ENCODE measurements at places on chromosomes 1 and 21.

- DNase-seq = no peak
These were observed 246.9 kb upstream of the ST6GALNAC5 start for GRCh38 chr1:76620371-76620770.

- no peak for DNase-seq
These were observed 511.3 kb downstream of the NPHP4 start for GRCh38 chr1:5480906-5481305.

GRCh38 chr1:26582053-26582835, 52.7 kb downstream of the RPS6KA1 start:
- DNase-seq = no peak

GRCh38 chr1:203990118-203990517, 82.8 kb upstream of the SOX13 start:
- DNase-seq = peak; percentile 31

- DNase-seq = peak; percentile 42
These were observed 145.0 kb upstream of the DUSP10 start for GRCh38 chr1:221886743-221887414.

DNA sequence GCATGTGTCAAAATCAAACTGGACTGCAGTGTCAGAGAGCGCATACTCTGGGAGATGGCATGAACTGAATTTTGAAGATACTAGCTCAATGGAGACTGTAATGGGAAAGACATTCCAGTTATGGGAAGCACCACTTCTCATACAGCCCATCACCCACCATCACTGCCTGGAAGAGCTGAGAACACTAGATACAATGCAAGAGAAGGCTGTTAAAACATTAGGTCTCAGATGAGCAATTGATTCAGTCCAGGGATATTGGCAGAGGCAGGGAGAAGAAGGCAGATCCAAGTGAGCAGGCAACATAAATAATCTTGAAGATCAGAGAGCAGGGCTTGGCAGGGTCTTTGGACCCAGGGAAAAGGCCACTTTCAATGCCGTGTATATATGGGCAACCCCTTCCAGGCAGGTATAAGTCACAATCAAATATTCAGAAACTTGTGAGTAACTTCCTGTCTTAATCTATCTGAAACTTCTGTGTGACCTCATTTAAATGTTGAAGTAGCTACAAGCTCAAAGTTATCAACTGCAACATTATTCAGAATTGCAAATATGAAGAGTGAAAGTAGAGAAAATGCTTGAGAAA, 290.3 kb upstream of the SGIP1 start:
- DNase-seq = no peak

DNA sequence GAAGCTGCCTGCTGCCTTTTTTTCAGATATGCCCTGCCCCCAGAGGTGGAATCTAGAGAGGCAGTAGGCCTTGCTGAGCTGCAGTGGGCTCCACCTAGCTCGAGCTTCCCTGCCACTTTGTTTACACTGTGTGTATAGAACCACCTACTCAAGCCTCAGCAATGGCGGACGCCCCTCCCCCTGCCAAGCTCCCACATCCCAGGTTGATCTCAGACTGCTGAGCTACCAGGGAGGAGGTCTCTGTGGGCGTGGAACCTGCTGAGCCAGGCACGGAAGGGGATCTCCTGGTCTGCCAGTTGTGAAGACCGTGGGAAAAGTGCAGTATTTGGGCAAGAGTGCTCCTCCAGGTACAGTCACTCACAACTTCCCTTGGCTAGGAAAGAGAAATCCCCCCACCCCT, 65.1 kb downstream of the MSH4 start:
- DNase-seq = no peak

- no peak for DNase-seq
These were observed 24.7 kb downstream of the IFFO2 start for GRCh38 chr1:18931730-18932129.

GRCh38 chr1:161039154-161039545, 386 bp upstream of the TSTD1 start:
- DNase-seq = no peak

DNA sequence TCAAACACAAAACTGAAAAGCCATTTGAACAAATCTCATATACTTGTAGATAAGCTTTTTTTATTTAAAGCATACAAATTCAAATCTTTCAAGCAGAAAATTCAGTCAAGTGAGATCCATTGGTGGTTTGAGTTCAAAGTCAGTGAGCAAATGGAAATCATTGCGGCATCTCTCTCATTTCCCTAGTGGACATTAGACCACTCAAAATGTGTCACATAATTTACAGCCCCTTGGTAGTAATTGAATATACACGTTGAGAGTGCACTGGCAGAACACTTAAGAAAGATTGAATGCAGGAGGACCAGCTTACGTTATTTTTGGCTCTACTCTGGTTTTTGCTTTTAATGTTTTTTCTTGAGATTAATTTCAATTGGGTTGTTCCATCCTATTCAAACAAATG, 633.7 kb downstream of the USP25 start:
- DNase-seq = no peak

DNA sequence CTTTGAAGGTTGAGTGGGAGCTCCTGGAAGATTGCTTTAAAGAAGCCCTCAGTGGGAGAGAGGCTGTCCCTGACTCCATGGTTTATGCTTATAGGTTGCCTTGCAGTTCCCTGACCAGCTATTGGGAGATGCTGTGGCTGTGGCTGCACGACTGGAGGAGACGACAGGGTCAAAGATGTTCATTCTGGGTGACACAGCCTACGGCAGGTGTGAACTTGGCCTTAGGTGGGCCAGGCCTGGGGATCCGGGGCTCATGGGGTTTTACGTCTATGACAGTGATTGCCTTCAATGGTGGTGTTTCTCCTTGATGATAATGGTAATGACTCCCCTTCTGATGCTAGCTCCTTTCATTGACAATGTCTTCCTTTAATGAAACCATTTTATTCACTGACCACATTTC, 692 bp downstream of the DPH2 start:
- no peak for DNase-seq

DNA sequence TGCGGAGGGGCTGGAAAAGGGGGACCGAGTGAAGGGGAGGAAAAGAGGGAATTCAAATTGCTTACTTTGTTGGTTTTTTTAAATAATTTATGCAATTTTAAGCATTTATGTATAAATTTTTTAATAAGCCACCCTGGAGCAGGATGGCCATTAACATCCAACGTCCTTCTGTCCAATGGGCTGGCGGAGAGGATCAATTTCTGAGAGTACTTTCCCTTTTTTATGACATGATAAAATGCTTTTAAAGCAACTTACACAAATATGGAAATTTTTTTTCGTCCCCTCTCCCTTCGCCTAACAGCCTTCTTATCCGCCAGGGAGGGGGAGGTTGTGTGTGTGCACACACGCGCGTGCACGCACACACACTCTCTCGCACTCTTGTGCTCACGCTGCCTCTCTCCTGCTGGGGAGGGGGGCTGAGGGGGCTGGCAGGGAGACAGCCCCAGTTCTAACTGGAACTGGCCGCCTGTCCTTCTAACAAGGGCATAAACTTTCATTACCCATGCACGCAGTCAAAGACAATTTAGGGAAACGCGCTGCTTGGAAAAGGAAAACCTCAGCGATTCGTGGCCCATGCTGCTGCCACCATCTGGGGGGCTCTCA, 123.2 kb downstream of the CASZ1 start:
- no peak for DNase-seq

Measured in left colon (tissue), 2 donors.